Activated naive CD4-positive, alpha-beta T cell (primary cell): ENCODE measurements at places on chromosomes 7 and 10.

GRCh38 chr7:149794661-149795060, 21.3 kb upstream of the ZNF467 start:
- DNase-seq, result no peak

DNA sequence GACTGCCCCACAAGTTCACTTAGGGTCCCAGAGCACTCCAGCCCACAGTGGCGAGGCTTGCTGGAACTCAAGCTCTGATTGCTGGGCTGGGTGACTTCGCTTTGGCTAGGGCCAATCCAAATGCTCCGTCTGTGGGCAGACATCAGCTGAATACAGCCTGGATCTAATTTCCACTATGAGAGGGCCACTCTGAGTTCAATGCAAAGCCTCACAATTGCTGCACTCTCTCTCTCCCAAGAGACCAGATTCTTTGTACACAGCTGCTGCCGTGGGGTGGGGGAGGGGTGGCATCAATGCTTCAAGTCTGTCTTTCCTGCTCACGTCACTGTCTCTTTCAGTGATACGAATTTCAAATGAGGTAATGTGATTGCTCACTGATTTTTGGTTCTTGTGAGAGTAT, 47.3 kb upstream of the BPGM start:
- no peak for DNase-seq

- no peak for DNase-seq
Observed at GRCh38 chr10:93535293-93535692, 31.2 kb upstream of the FFAR4 start.

DNA sequence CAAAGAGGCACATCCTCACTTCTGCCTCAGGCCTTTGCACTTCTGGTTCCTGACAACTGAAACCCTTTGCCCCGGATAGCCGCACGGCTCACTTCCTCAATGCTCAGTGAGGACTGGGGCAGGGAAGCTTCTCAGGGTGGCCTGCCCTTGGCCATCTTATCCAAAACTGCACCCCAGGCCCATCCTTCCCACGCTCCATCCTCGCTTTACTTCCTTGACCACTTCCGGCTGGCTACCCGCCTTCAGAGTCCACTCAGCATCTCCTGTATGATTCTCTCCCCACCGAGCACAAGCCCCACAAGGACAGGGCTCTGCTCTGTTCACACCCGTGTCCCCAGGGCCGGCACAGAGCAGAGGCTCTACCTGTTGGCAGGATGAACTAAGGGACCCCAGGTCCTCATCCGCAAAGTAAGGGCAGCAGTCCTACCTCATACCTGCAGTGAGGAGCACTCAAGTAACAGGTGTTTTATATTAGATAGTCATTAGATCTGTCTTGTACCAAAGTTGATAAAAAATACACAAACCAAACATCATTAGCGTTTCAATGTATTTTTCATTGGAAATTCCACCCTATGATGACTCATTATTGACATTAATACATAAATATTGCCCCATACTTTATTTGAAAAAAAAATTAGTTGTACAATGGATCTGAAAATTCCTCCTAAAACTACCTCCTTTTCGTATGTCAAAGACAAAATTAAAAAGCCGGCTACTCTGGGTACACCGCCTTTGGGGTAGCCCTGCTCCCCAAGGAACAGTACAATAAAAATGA, 35.0 kb downstream of the GNA12 start:
- DNase-seq, result no peak

GRCh38 chr7:132249256-132249971, 326.9 kb downstream of the PLXNA4 start:
- DNase-seq, result no peak

- DNase-seq, result no peak
Observed at GRCh38 chr7:131076032-131076431, 251.6 kb upstream of the MKLN1 start.

DNA sequence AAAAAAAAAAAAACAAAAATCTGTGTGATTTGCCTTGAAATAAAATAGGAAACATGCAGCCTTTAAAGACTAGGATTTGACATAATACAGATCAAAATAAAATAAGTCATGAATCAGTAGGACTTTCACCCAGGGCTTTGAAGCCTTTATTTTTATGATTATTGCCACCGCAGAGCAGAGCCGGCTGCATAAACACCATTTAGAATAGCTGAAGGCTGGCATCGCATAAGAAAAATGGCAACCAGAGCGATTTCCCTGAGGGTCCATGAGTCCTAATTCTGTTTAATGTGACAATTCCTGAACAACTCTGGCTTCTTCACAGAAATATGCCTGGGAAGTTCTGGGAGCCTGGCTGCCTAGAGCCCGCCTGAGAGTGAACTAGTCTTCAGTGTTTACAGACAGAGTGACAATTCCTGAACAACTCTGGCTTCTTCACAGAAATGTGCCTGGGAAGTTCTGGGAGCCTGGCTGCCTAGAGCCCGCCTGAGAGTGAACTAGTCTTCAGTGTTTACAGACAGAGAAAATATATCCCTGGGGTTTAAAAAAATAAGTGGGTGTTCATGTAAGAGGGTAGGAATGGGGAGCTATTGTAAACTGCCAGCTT, 112.0 kb downstream of the EEPD1 start:
- no peak for DNase-seq
